Testis (tissue), 5 donors: ENCODE measurements at places on chromosomes 1 and 21. TPM values are rescaled to one million over a fixed set of nuclear protein-coding genes. Genes with fewer than 3 reads are reported as not detected.

Gene TPTE
- 71.1 TPM for total RNA-seq

Gene DDR2
- 9.2 TPM for total RNA-seq

Gene SPRR2E
- total RNA-seq = not detected

Gene GOLT1A
- total RNA-seq = 1.5 TPM

Gene AHDC1
- total RNA-seq = 73.7 TPM

Gene CYP4A22
- total RNA-seq = not detected

Gene PBX1
- total RNA-seq = 25.0 TPM

Gene AMIGO1
- 6.0 TPM for total RNA-seq

Gene PLA2G5
- 19.8 TPM for total RNA-seq

Gene RAB42
- 1.8 TPM for total RNA-seq

Gene ZNF687
- 58.2 TPM for total RNA-seq

Gene CD34
- total RNA-seq = 32.5 TPM

Gene SLAMF7
- 0.68 TPM for total RNA-seq

Gene KLF17
- 5.2 TPM for total RNA-seq

Gene AKT3
- total RNA-seq = 70.9 TPM

Gene HPCA
- total RNA-seq = 1.7 TPM

Gene SMIM1
- 213 TPM for total RNA-seq

Gene PLEKHN1
- total RNA-seq = 0.56 TPM

Gene OLFML3
- total RNA-seq = 4.6 TPM

Gene ZMYND12
- total RNA-seq = 31.3 TPM

Gene VAV3
- 10.1 TPM for total RNA-seq

Gene ANGPTL3
- not detected for total RNA-seq

Gene IL23R
- 2.6 TPM for total RNA-seq

Gene LAD1
- 0.71 TPM for total RNA-seq

Gene CTSS
- 7.4 TPM for total RNA-seq

Gene MTARC2
- 58.7 TPM for total RNA-seq

Gene RGS4
- total RNA-seq = 3.5 TPM

Gene CHAF1B
- total RNA-seq = 6.2 TPM

Gene PRELP
- total RNA-seq = 9.6 TPM

Gene CASQ1
- 3.4 TPM for total RNA-seq

Gene AGO3
- 47.2 TPM for total RNA-seq

Gene ESPN
- 404 TPM for total RNA-seq
